Uterine smooth muscle cell (primary cell): ENCODE measurements at places on chromosomes 1 and 21. TPM values are rescaled to one million over a fixed set of nuclear protein-coding genes. Genes with fewer than 3 reads are reported as not detected.

Gene CA6
- total RNA-seq = not detected in 2 replicates

Gene KIRREL1
- 73.8 and 134 TPM in 2 replicates for total RNA-seq

Gene RIMKLA
- total RNA-seq = under 0.01 and 0.12 TPM in 2 replicates

Gene PRAMEF13
- not detected in 2 replicates for total RNA-seq

Gene CCDC185
- not detected in 2 replicates for total RNA-seq
